Type B pancreatic cell (in vitro differentiated cells): ENCODE measurements at places on chromosomes 11 and 22. TPM values are rescaled to one million over a fixed set of nuclear protein-coding genes. Genes with fewer than 3 reads are reported as not detected.

The CHRM1 gene
- 0.29 and 2.1 TPM in 2 replicates for total RNA-seq

The APOL3 gene
- 2.0 and 2.3 TPM in 2 replicates for total RNA-seq

DNA sequence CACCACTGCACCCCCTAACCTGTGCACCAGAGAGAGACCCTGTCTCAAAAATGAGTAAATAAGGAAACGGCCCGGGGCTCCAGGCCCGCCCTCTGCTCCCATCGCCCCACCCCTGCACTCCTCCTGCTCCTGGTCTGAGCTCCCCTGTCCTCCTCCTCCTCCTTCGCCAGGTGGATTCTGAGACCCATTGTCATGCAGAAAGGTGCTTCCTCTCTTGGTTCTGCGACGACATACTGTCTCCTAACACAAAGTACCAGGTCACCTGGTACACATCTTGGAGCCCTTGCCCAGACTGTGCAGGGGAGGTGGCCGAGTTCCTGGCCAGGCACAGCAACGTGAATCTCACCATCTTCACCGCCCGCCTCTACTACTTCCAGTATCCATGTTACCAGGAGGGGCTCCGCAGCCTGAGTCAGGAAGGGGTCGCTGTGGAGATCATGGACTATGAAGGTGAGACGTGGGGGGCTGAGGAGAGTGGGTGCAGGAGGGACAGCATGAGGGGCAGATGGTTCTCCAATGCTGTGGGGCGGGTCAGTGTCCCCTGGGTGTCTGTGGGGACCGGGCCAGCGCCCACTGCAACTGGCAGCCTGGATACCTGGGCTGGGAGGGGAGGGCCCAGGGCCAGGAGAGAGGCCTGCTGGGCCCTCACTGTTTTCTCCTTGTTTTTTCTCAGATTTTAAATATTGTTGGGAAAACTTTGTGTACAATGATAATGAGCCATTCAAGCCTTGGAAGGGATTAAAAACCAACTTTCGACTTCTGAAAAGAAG lies 3.1 kb upstream of the APOBEC3D start:
- no peaks in the 10 kb centered on the region for H3K27me3 ChIP-seq
- H3K27ac ChIP-seq = no peak overlapping the region
- H3K36me3 ChIP-seq = no peaks in the 10 kb centered on the region
- H3K4me1 ChIP-seq = peaks cover 42% of the 10 kb centered on the region
- no peak for DNase-seq

DNA sequence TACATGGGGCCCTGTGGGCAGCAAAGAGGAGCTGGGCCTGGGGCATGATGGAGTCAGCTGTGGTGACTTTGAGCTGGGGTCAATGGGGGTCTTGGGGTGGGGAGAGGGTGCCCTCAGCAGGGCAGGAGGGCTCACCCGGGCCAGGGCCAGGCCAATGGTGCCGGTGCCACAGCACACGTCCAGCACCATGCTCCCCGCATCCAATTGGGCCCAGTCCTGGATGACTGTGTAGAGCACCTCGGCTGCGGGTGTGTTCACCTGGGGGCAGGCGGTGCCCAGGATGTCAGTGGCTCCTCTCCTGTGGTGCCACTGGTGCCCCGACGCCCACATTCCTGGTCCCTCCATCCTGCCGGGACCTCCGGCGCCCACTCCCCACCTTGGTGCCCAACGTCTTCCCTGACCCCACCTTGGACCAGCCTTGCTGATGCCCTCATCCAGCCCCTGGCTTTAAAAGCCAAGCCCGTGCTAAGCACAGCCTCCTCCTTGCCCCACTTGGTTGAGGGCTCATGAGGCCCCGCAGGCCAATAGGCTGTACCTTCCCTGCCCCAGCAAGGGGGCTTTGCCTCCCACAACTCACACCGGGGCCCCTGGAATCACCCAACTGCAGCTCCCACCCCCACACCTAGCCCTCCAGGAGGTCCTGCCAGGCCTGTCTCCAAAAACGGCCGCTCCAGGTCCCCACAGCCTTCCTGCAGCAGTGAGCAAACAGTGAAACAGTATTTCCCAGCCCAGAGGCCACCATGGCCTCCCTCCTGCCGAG lies 2.2 kb upstream of the RANBP1 start:
- no peak for DNase-seq
- no peaks in the 10 kb centered on the region for H3K27me3 ChIP-seq

The CRYBB1 gene
- total RNA-seq = 4.6 TPM in 1 of 2 replicates, not detected in the other

The SLC22A12 gene
- not detected in 2 replicates for total RNA-seq

DNA sequence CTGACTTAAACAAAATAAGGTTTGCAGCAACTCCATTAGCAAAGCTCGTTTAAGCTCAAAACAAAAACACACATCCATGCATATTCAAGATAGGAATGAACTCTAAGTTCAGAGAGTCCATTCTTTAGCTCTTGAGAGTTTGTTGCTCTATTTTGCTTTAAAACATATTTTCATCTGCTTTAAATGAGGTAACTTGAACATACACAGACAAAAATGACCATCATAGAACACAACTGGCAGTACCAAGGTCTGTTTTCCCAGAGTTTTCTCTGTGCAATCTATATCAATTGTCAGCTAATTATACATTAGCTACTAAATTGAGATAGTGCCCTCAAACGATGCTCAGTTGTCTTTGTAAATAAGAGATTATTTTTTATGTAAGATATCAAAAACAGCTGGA lies 423.2 kb upstream of the ANO3 start:
- DNase-seq = no peak
- H3K4me1 ChIP-seq = no peaks in the 10 kb centered on the region
- no peaks in the 10 kb centered on the region for H3K36me3 ChIP-seq
- H3K27me3 ChIP-seq = no peaks in the 10 kb centered on the region
- H3K4me3 ChIP-seq = no peak overlapping the region

GRCh38 chr11:17489751-17490150 lies 13.1 kb upstream of the ABCC8 start:
- peaks cover 30% of the 10 kb centered on the region for H3K27me3 ChIP-seq
- no peaks in the 10 kb centered on the region for H3K4me1 ChIP-seq
- H3K4me3 ChIP-seq = no peak overlapping the region

The RIC3 gene
- total RNA-seq = 7.0 and 12.0 TPM in 2 replicates

GRCh38 chr11:80698637-80699036 lies 1257.8 kb upstream of the TENM4 start:
- no peaks in the 10 kb centered on the region for H3K27me3 ChIP-seq
- H3K4me3 ChIP-seq = peak overlapping the region; percentile 57
- H3K4me1 ChIP-seq = peaks cover 16% of the 10 kb centered on the region
- H3K36me3 ChIP-seq = no peaks in the 10 kb centered on the region
- DNase-seq = no peak

The SLC22A6 gene
- 1.5 TPM in 1 of 2 replicates, not detected in the other for total RNA-seq

The PANX3 gene
- total RNA-seq = 0.17 TPM in 1 of 2 replicates, not detected in the other

The CD3E gene
- total RNA-seq = not detected in 2 replicates

The DDI1 gene
- not detected in 2 replicates for total RNA-seq

The EFCAB6 gene
- 4.2 and 5.3 TPM in 2 replicates for total RNA-seq

The TMEM191C gene
- total RNA-seq = 6.8 and 20.2 TPM in 2 replicates

The FREY1 gene
- 0.90 and 1.4 TPM in 2 replicates for total RNA-seq

GRCh38 chr11:133198438-133198837 lies 333.9 kb downstream of the OPCML start:
- H3K36me3 ChIP-seq = no peaks in the 10 kb centered on the region
- H3K27me3 ChIP-seq = peaks cover 28% of the 10 kb centered on the region
- no peak overlapping the region for H3K4me3 ChIP-seq
- DNase-seq = no peak
- no peak overlapping the region for H3K27ac ChIP-seq
- no peaks in the 10 kb centered on the region for H3K4me1 ChIP-seq

DNA sequence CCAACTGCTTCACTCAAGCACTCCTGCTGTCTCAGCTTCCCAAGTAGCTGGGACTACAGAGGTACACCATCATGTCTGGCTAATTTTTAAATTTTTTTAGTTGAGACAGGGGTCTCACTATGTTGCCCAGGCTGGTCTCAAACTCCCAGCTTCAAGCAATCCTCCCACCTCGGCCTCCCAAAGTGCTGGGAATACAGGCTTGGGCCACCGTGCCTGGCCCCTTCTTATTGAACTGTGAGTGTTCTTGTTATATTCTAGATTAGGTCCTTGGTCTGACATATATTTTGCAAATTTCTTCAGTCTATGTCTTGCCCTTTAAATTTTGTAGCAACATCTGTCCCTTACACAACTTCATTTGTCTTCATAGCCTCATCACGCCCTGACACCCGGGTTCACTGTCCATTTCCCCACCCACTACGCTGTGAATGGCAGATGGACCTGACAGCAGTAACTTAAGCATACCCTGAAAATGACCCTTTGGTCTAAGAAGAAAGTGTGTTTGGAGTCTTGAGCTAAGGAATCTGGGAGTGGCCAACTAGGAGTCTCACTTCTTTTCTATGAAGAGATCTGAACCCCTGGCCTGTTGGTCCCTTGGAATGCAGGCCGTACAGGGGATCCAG lies 4.2 kb upstream of the FAM118A start:
- H3K27me3 ChIP-seq = no peaks in the 10 kb centered on the region
- no peak for DNase-seq
- H3K36me3 ChIP-seq = no peaks in the 10 kb centered on the region
- H3K27ac ChIP-seq = peak overlapping the region; percentile 25
- peaks cover 16% of the 10 kb centered on the region for H3K4me1 ChIP-seq
- no peak overlapping the region for H3K4me3 ChIP-seq

The CHST1 gene
- total RNA-seq = 4.5 and 9.2 TPM in 2 replicates

- DNase-seq = no peak
- no peak overlapping the region for H3K27ac ChIP-seq
- no peak overlapping the region for H3K4me3 ChIP-seq
- peaks cover 16% of the 10 kb centered on the region for H3K4me1 ChIP-seq
Measured at GRCh38 chr11:100706179-100706578, 19.1 kb downstream of the ARHGAP42 start.

DNA sequence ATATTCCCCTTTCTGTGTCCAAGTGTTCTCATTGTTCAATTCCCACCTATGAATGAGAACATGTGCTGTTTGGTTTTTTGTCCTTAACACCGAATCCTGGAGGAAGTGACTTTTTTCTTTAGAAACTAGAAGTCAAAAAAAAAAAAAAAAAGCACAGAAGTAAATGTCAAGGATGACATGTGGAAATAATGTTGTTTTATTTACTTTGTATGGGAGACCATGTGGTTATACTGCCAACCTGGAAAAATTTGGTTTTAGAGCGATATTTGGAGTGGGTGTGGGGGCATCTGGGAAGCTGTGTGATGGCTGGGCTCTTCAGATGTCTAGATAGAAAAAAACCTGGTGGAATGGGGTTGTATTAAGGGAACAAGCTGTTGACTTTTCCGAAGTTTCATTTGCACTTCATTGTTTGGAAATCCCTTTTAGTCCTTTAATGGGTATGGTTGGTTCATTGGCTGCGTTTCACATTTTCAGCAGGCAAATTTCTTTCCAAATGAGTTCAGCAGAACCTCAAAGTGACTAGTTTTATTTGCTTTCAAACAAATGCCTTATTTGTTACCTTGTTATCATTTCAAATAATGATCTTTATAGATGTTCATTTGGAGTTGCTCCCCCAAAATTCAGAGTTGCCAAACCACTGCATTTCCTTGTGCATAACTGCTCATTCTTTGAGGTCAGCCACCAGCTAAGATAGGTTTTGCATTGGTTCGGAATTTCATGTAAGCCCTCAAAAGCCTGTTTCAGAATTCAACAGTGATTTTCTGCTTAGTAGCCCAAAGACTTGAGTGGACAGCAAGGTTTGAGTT lies 508.2 kb downstream of the METTL15 start:
- H3K36me3 ChIP-seq = no peaks in the 10 kb centered on the region
- no peaks in the 10 kb centered on the region for H3K27me3 ChIP-seq
- no peak for DNase-seq
- no peak overlapping the region for H3K27ac ChIP-seq

The TTC28 gene
- 19.2 and 59.2 TPM in 2 replicates for total RNA-seq

GRCh38 chr22:31495343-31495742 lies 993 bp upstream of the SFI1 start:
- DNase-seq = no peak
- H3K27ac ChIP-seq = peak overlapping the region; percentile 91
- H3K27me3 ChIP-seq = no peaks in the 10 kb centered on the region
- H3K4me3 ChIP-seq = peak overlapping the region; percentile 93
- H3K4me1 ChIP-seq = peaks cover 19% of the 10 kb centered on the region

DNA sequence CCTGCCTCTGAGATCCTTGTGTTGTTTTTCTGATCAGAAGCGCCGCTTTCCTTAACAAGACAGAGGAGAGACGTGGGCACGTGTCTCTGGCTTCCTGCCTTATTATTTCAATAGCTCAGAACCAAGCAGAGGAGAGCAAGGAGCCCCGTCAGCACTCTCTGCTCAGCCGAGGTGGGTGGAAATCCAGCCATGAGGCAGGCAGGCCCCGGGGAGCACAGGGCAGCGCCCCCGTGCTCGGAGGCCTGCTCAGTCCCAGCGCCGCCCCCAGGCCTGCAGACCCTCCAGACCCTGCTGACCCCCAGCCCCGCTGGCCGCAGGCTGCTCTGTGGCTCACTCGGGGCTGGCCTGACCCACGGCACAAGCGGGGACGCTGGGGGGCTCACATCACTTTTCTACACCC lies 162.8 kb downstream of the BRD1 start:
- peak; percentile 66 for DNase-seq
- peak overlapping the region; percentile 31 for H3K4me3 ChIP-seq
- H3K36me3 ChIP-seq = no peaks in the 10 kb centered on the region
- peaks cover 51% of the 10 kb centered on the region for H3K27me3 ChIP-seq
- no peak overlapping the region for H3K27ac ChIP-seq
- no peaks in the 10 kb centered on the region for H3K4me1 ChIP-seq

- peaks cover 9% of the 10 kb centered on the region for H3K27me3 ChIP-seq
- H3K4me1 ChIP-seq = peaks cover 6% of the 10 kb centered on the region
- H3K27ac ChIP-seq = no peak overlapping the region
- no peak overlapping the region for H3K4me3 ChIP-seq
- no peaks in the 10 kb centered on the region for H3K36me3 ChIP-seq
Measured at GRCh38 chr11:2248762-2249161, 21.6 kb downstream of the ASCL2 start.

DNA sequence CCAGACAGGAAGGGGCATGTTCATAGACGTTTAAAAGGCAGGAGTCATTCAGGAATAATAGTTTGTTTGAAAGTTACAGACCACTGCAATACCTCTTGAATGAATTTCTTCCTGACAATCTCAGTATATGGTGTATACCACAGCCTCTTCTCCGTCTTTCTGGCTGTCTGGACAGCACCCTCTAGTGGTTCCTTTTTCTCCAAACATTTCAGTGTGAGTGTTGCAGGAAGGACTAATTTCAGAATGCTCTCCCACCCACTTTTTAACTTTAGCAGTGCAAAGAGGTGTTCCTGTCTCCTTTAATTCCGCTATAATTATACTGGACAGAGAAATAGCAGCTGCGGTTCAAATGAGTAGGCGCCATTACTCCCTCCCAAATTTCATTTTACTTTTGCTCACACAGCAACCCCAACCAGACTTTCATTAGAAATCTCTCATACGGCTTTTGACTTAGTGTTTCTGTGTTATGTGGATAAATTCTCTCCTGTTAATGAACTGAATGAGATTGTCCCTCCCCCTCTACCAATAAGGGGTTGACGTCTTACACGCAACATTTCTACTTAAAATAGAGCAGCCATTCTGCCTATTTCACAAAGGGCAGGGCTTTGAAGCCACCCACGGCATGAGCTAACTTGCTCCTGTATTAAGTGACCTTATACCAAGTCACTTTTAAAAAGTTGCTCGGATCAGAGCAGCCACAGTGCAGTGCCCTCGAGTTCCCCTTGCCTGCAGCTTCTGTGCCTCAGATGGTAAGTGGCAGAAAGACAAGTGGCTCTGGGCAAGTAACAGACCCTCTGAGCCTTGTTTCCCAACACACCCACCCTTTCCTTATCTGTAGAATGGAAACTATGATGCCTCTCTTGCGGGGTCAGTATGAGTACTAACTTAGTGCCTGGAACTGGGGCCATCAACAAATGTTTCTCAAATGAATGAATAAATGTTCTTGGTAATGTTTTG lies 368.6 kb downstream of the OPCML start:
- no peak overlapping the region for H3K4me3 ChIP-seq
- peaks cover 45% of the 10 kb centered on the region for H3K27me3 ChIP-seq
- no peak for DNase-seq
- H3K27ac ChIP-seq = no peak overlapping the region

The PCSK7 gene
- 54.6 and 61.1 TPM in 2 replicates for total RNA-seq

The SGSM1 gene
- 3.7 and 5.1 TPM in 2 replicates for total RNA-seq
